ENCODE measurements at places on chromosomes 6 and 20.

- DNase-seq = no peak
Measured at GRCh38 chr20:61037498-61037897, 214.6 kb upstream of the CDH4 start.

GRCh38 chr6:51927450-51927849 is 160.0 kb downstream of the PKHD1 start:
- DNase-seq = no peak

DNA sequence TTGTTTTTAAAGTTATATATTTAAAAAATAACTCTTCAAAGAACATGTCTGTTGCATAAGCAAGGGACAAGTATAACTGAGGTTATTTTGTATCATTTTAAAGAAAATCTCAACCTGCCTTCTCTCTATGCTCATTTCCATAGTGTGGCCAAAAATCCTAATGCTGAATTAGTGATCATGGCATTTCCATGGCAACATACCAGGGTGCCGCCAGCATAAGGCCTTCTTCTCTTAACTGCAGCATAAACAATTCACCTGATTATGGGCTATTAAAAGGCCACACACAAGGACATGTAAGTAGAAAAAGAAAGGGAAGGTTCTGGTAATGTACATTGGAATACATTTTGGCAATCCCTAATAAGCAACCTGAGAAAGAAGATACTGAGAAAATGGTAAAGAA is 95.1 kb upstream of the RNF217 start:
- no peak for DNase-seq

DNA sequence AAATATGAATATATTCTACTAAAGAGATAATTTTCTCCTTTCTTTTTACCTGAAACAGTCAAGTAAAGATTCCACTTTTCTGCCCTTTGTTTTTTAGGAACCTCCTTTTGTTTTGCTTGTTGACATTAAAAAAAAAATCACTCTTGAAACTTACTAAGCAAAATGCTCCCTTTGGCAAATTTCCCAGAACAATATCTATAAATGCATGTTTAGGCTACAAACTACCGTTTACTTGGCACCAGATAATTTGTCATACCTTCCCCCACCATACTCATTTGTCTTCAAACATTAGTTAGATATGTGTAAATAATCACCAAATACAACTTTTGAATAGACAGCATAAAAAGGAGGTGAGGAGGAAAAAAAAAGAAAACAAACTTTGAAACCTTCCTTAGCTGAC is 604.7 kb downstream of the RFPL4B start:
- no peak for DNase-seq

- DNase-seq = no peak
Measured at GRCh38 chr6:146077992-146078391, 49.1 kb downstream of the GRM1 start.

GRCh38 chr20:32702706-32703425 is 29.1 kb upstream of the C20orf203 start:
- DNase-seq = no peak

DNA sequence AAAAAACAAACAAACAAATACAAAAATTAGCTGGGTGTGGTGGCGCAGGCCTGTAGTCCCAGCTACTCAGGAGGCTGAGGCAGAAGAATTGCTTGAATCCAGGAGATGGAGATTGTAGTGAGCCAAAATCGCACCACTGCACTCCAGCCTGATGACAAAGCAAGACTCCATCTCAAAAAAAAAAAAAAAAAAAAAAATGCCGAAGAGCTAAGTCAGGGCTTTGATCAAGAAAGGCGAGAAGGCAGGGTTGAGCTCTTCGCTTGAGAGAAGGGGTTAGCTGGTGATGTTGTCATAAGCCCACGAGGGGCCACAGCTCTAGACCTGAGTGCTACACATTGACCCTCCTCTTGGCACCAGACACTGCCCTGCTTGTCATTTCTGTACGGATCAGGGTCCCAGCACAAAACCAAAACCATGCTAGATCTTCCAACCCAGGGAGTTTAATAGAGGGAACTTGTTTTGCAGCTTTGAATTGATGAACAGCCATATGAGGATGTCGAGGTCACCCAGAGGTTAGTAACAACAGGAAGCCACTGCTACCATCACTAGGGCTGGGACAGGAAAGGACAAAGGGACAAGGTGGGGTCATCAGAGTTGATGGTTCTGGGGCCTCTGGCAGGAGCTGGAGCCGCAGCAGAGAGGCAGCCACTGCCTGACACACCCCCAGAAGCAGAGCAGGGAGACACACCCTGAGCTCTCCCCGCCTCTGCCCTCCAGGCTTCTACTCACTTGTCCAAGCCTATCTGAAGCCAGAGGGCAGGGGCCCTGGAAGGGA is 122.7 kb downstream of the SNX5 start:
- no peak for DNase-seq

DNA sequence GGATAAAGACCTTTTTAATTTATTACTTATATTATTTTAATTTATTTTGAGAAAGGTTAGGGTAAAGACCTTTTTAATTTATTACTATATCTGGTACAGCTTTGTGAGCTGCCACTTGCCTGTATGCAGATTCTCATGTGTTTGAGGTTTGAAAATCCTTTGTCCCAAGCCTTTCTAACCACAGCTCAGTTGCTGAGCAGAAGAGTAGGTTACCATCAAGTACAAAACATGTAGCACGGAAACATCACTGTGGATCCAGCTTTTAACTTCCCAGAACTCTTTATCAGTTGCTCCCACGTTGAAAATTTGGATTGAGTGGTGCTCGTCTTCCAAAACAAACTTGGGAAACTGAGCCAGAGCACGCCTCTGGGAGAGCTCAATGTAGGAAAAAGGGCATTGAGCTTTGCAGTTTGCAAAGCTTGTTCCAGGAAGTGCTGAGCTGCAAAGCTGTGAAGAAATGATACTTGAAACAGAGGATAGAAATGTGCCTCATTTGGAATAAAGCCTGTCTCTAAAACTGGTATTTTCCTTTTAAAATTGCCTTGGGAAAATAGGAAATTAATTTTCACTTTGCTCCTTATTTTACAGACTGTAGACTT is 89.0 kb downstream of the RREB1 start:
- DNase-seq = no peak

DNA sequence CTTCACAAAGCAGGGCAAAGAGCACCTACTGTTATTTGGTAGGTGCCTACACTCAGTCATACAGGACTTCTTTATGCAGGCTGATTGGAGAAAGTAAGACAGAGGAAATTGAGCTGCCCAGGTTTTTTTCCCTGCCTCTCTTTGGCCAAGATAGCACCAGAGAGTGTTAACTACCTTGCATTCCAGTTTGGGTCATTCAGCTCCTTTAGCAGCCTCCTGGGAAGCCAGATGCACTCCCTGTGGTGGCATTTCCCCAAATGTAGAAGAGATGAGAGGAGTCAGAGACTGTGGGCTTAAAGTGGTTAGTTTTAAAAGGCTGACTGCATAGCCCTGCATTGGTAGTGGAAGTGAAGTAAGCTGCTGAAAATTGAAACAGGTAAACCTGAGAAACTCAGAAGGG is 358.4 kb downstream of the BCKDHB start:
- DNase-seq = no peak

- no peak for DNase-seq
Measured at GRCh38 chr6:135147637-135148592, 33.2 kb upstream of the MYB start.

DNA sequence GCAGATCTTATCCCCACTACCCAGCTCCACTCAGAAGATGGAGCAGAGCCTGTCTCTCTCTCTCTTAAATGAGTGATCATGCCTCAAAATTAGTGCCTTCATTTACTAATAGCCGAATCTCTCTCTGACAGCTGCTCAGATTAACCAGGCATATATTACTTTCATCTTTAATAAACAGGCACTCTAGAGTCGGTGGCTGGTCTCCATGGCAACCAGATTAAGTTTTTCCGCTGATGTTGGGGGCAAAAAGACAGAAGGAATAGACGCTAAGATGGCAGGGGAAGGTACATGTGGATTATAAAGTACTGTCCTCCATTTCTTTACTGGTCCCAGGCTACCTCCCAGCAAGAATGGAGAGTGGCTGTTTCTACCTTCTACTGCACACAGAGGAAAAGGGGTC is 121.6 kb downstream of the QRSL1 start:
- DNase-seq = no peak

GRCh38 chr6:53877151-53877550 is 82.3 kb downstream of the LRRC1 start:
- DNase-seq = no peak

- no peak for DNase-seq
Measured at GRCh38 chr20:13533946-13534345, 104.8 kb downstream of the TASP1 start.

- DNase-seq = no peak
Measured at GRCh38 chr20:36573798-36574365, 485 bp downstream of the TGIF2 start.

DNA sequence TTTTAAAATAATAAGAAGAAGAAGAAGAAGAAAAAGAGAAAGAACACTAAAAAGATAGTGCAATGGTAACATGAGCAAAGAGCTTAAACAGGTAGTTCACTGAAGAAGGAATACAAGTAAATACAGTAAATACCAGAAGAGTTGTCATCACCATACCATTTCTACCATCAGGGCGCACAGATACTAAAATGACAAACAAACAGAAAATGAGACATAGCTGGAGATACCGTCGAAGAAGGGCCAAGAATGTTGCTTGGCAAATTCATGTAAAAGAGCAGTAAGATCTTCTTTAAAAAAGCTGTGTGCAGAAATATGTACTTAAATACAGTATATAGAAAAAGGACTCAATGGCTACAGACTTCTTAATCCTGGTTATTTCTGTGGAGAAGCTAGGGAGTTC is 20.7 kb upstream of the TFAP2C start:
- no peak for DNase-seq

DNA sequence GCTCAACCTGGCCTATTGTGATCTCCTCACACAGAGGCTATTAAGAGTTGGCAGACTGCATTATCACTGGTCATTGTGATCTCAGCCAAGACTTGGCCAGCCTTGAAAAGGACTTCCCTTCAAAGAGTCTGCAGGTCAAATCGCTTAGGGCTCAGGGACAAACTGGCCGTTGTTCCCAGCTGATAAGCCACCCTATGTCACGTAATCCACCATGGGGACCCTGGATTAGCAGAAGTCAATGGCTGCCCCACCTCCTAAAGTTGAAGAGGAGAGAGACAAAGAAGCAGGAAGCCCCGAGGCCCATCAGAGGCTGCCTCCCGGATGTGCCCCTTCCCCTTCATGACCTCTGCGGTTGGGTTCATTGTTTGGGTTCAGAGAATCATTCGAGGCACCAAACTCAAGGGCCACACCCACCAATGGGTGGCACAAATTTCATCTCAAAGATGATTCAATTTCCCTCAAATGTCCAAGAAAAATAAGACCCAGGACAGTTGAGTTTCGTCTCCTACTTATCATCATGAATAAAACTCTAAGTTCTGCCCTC is 56.6 kb downstream of the BPIFB1 start:
- DNase-seq = no peak

- no peak for DNase-seq
Measured at GRCh38 chr6:26304797-26305640, 60.0 kb upstream of the BTN3A2 start.

GRCh38 chr6:35047265-35048011 is 93.7 kb downstream of the TCP11 start:
- DNase-seq = no peak

- DNase-seq = no peak
Measured at GRCh38 chr20:58459058-58459750, 56.0 kb downstream of the APCDD1L start.

DNA sequence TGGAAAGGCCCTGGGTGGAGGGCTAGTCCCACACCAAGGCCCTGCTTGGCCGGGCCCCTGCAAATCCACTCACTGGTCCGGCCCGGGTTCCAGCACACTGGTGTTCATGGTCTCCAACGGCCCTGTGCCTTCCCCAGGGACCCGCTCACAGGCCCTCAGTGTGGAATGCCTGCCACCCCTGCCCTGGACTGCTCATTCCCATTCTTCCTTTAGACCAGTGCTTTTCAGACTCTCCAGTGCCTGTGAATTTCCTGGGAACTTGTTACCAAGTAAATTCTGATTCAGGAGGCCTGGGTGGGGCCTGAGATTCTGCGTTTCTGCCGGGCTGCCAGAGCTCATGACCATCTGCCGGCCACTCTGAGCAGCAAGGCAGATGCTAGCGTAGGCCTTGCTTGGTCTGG is 5.7 kb upstream of the PXDC1 start:
- no peak for DNase-seq

DNA sequence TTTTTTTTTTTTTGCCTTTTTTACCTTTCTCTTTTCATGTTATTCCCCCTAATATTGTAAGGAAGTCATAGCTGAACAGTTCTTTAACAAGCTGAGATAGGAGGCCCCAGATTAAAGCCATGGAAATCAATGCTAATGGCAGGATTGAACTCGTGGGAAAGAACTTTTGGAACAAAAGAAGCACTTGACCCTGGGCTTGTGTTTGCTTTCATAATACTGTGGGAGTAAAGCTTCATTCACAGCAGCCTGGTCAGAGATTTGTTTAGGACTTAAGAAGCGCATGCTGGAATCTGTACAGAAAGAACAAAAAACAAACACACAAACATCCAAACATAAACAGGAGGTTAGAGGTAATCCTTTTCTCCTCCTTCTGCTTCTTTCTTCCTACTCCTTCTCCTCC is 5.1 kb downstream of the HEY2 start:
- DNase-seq = no peak

DNA sequence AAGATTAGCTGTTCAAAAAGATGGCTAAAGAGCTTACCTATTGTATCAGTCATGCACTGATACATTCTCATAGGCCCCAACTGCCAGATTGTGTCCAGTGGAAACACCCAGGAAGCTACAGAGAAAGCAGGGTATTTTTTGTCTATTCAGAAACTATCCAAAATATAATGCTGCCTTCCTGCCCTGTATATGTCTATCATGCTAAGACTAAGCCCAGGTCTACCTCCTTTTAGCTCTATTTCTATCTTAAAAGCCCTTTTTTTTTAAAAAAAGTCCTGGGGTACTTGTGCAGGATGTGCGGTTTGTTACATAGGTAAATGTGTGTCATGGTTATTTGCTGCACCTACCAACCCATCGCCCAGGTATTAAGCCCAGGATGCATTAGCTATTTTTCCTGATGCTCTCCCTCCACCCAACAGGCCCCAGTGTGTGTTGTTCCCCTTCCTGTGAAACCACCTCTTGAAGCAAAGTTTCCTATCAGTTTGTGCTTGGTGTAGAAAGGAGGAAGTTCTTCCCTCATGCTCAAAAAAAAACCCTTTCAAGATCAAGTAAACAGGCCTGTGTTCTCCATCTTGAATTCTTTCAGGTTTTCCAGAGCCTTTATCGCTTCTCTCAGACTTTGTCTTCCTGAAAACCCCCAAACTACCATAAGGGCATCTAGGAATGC is 514 bp downstream of the DEFB129 start:
- no peak for DNase-seq

GRCh38 chr20:60071965-60072364 is 113.7 kb downstream of the CDH26 start:
- DNase-seq = no peak

DNA sequence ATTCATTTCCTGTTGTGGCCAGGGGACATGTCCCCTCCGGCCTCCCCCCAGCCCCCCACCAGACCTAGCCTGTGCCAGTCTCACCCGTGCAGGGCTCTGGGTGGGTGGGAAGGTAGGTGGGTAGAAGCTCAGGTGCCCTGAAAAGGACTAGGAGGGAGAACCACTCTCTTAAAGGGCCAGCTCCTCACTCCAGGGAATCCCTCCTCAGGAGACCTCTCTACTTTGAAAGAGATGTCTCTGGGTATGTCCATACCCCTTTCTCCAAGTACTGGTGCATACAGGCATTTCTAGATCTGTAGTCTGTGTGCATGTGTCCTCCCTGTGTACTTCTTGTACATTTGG is 60.8 kb upstream of the EPB41L1 start:
- no peak for DNase-seq
